ENCODE measurements at places on chromosomes 5 and 9. TPM values are rescaled to one million over a fixed set of nuclear protein-coding genes. Genes with fewer than 3 reads are reported as not detected.

Gene EGFL7
- total RNA-seq: 2.1 TPM

Gene CCDC112
- total RNA-seq: 6.5 TPM

Gene PTGER4
- 26.6 TPM for total RNA-seq

Gene INSL6
- total RNA-seq: not detected

Gene DMGDH
- total RNA-seq: 2.5 TPM
